RPMI7951 (cell line): ENCODE measurements at places on chromosomes 11 and 22.

DNA sequence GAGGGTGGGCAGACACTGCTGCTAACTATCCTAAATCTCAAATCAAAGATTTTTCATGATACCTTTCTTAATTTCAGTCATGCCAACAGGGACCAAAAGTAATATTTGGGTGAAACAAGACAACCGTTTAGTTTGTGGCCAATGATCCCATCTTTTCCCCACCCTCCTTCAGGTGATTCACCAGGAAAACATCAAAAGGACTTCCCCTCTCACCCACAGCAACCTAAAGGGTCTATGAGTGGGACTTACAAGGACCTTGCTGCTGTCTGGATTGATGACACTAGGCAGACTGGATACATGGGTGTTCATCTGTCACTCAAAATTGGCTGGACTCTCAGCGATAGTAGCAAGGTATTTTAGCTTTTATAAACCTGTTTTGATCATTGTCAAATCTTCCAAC lies 62.0 kb upstream of the ZC3H12C start:
- DNase-seq: no peak

- DNase-seq: no peak
These were observed 45.6 kb upstream of the PLET1 start for GRCh38 chr11:112306230-112306629.

DNA sequence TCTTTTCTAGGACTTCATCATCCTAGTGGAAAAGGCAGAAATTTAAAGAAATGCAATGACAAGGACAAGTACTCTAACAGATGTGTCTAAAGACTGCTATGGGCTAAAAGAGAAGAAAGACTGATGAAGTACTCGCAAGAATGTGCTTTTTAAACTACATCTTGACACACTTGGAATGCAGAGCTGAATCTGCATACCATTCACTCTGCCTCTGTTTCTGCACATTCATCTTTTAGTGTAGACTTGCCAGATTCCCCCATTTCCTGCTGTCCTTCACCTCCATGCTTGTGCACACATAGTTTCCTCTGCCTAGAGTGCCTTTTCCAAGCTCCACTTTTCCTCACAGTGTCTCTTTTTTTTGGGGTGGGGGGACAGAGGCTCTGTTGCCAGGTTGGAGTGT lies 239.0 kb upstream of the CCDC179 start:
- no peak for DNase-seq

DNA sequence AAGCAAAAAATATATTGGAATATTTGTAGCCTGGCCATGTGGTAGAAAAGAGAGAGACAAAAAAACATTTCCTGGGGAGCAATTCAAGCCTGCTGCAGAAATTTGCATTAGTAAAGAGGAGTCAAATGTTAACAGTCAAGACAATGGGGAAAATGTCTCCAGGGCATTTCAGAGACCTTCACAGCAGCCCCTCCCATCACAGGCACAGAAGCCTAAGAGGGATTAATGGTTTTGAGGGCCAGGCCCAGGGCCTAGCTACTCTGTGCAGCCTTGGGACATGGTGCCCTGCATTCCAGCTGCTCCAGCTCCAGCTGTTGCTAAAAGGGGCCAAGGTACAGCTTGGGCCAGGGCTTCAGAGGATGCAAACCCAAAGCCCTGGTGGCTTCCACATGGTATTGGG lies 46.8 kb downstream of the PGR start:
- DNase-seq: no peak

DNA sequence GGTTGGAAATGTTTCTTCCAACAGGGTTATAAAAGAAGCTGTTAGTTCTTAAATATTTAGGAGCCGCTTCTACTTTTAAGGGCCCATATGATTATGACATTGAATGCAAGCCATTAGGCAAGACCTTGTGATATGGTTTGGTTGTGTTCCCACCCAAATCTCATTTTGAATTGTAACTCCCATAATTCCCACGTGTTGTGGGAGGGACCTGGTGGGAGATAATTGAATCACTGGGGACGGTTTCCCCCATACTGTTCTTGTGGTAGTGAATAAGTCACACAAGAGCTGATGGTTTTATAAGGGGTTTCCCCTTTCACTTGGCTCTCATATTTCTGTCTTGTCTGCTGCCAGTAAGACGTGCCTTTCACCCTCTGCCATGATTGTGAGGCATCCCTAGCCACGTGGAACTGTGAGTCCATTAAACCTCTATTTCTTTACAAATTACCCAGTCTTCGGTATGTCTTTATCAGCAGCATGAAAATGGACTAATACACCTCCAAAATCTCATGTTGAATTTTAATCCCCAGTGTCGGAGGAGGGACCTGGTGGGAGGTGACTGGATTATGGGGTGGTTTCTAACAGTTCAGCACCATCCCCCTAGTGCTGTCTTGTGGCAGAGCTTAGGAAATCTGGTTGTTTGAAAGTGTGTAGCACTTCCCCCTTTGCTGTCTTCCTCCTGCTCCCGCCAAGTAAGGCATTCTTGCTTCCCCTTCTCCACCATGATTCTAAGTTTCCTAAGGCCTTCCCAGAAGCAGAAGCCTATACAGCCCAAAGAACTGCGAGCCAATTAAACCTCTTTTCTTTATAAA lies 4.3 kb downstream of the CD59 start:
- DNase-seq: peak; percentile 55

GRCh38 chr11:67516806-67517205 lies 6.4 kb downstream of the CABP2 start:
- no peak for DNase-seq

DNA sequence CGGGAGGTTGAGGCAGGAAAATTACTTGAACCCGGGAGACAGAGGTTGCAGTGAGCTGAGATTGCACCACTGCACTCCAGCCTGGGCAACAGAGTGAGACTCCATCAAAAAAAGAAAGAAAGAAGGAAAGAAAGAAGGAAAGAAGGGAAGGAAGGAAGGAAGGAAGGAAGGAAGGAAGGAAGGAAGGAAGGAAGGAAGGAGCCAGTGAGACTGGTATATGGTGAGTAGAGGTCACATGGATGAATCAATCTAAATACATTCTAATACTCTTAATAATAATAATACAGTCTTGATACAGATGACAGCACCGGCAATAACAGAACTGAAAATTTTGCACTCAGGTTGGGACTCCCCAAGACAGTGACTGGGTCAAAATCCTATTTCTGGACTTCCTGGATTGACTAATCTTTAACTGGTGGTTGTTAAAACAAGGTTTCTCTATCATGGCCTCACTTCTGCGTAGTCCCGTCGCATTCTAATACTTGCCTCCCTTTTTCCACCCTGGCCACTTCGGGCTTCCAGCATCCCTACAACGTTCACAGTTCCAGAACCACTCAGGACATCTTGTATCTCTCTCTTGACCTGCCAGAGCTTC lies 53.5 kb upstream of the EIF3M start:
- DNase-seq: no peak

DNA sequence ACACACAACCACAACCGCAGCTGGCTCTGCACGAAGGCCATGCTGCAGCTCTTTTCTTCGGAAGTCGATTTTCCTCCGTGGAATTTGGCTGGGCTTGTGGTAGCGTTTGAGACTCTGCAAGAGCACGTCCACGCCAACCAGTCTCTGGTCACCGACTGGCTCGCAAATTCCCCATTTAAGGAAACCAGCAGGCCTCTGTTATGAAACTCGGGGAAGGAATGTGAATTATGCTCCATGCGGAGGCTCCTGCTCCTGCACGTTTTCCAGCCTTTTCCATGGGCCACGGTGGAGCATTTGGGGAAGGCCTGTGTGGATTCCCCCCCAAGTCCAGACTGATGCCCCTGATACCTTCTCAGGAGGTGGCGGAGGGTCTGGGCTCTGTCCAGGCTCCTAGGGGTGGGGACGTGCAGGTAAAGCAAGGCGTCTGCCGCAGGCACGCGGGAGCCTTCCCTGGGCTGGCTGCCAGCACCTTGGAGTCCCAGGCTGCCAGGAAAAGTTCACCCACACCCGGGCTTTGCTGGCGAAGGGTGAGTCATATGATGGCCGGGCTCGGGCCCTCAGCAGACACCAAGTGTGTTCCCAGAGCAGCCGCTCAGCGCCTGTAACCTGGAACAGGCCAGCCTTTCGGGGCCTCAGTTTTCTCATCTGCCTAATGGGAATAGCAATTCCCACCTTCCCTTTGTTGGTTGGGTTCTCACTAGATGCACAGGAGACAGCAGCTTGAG lies 41.9 kb downstream of the LRP5 start:
- peak; percentile 79 for DNase-seq

DNA sequence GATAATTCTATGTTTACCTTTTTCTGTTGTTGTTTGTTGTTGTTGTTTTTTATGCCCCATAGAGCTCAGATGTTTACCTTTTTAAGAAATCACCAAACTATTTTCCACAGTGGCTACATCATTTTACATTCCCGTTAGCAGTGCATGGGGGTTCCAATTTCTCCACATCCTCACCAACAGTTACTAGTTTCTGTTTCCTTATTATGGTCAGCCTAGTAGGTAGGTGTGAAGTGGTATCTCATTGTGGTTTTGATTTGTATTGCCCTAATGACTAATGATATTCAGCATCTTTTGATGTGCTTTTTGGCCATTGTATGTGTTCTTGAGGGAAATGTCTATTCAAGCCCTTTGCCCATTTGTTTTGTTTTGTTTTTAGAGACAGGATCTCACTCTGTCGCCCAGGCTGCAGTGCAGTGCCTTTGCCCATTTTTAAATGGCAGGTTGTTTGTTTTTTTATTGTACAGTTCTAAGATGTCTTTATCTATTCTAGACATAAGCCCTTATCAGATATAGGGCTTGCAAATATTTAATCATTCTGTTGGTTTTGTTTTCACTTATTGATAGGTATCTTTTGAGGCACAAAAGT lies 27.5 kb downstream of the CHEK2 start:
- peak; percentile 7 for DNase-seq

GRCh38 chr11:120680322-120680721 lies 168.8 kb downstream of the GRIK4 start:
- no peak for DNase-seq

DNA sequence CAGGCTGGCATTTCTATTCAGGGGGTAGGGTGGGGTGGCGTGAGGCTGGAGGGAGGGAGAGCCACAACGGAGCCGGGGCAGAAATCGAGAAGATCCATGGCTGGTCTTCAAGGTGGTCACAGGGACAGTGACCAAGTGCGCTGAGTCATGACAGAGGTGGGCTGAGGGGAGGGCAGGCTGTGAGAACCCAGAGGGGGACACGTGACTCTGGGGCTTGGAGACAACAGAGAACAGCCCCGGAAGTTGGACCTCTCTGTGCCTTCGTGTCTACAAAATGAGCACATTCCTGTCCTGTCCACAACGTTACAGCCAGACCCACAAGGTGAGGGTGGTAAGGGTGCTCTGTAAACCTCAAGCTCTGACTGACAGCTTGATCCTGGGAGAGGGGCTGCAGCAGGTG lies 35.1 kb upstream of the ARFGAP3 start:
- DNase-seq: no peak

- no peak for DNase-seq
These were observed 480.0 kb upstream of the CADM1 start for GRCh38 chr11:115984228-115984627.

DNA sequence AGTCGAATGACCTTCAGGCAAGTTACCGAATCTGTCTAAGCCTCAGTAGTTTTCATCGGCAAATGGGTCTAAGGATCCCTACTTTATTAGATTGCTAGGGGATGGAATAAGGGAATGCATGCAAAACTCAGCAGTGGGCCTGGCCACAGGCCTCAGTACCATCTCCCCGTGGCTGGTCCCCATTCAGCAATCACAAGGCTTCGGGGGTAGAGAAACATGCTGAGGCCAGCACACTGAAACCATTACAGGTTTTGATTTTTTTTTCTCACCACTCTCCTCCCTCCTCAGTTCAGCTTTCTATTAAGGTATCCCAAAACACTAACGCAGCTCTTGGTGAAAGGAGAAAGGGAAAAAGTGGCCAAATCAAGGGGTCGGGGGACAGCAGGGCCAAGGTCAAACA lies 11.9 kb downstream of the KIRREL3 start:
- no peak for DNase-seq

- DNase-seq: no peak
These were observed 63.4 kb upstream of the CLPB start for GRCh38 chr11:72497731-72498130.

DNA sequence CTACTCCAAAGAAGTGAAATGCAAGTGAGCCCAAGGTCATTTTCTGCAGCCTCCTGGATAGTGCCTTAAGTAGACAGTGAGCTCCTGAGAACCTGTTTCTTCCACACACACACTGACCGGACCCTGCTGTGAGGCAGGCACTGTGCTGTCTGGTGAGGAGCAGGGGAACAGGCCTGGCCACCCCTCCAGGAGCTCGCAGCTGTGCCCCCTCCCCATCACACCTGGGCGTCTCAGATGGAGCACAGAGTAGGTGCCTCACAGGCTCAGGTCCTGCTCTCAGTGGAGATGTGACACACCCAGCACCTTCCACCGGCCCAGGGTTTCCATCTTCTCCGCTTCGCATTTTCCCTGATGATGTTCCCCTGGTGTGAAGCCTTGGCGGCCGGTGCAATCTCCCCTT lies 174.9 kb downstream of the ST3GAL4 start:
- no peak for DNase-seq

DNA sequence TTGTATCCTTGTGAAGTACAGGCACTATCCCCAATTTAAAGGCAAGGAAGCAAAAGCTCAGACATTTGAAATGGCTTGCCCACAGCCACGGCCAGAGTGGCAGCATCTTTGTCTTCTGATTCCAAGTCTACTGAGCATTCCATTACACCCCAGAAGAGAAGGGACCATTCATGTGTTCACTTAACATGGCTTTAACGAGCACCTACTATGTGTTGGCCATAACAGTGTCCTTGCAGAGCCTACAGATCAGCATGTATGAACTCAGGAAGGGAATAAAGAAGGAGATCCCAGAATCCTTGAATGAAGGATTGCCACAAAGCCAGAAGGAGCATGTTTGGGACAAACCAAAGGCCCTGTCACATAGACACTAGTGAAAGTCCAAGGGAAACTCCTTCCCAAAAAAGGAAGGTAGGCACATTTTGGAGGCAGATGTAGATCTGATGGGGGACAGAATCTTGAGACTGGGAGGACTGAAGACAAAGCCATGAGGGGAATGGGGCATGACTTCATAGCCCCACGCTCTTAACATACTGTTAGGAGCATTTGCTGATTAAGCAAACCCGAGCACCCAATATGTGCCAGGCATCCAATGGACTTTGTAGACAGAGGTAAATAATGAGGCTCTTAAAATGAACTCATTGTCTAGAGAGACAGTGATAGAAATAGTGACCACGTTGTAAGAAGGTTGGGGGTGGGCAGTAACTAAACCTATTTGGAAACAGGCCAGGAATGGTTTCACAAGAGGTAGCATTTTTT lies 54.9 kb downstream of the P4HA3 start:
- no peak for DNase-seq

GRCh38 chr22:17152971-17153370 lies 6.1 kb downstream of the HDHD5 start:
- DNase-seq: no peak

DNA sequence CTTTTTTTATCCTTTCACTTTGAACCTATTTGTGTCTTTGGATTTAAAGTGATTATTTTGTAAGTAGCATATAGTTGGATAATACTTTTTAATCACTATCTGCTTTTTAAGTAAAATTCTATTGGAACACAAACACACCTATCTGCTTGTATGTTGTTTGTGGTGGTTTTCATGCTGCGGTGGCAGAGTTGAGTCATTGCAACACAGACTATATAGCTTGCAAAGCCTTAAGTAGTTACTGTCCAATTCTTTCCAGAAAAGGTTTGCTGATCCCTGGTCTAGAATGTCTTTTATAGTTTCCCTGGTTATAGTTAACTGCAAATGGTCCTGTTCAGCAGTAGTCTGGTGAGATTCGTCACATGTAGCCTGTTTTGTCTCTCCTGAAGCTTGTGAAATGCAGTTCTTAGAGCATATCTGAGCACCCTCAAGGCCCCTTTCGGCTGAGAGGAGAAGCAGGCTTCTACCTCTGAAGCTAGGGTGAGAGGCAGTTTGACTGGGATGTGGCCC lies 21.5 kb downstream of the SHANK3 start:
- no peak for DNase-seq
